NCI-H187 treated with DMSO at 0.1 percent for 48 hours (cell line): ENCODE measurements at places on chromosomes 3 and 15.

GRCh38 chr3:112889357-112889756, 42.7 kb upstream of the CD200R1L start:
- no peak for DNase-seq

GRCh38 chr3:23821858-23822257, 16.1 kb downstream of the UBE2E1 start:
- no peak for DNase-seq

GRCh38 chr15:85805420-85805819, 10.7 kb upstream of the KLHL25 start:
- DNase-seq = no peak

GRCh38 chr3:102106416-102107097, 257.2 kb downstream of the NFKBIZ start:
- no peak for DNase-seq

GRCh38 chr3:23404246-23404645, 201.1 kb downstream of the UBE2E2 start:
- DNase-seq = no peak

GRCh38 chr15:90187257-90187868, 13.8 kb upstream of the SEMA4B start:
- DNase-seq = no peak

- DNase-seq = no peak
Measured at GRCh38 chr3:70832089-70832833, 519.8 kb upstream of the MDFIC2 start.

DNA sequence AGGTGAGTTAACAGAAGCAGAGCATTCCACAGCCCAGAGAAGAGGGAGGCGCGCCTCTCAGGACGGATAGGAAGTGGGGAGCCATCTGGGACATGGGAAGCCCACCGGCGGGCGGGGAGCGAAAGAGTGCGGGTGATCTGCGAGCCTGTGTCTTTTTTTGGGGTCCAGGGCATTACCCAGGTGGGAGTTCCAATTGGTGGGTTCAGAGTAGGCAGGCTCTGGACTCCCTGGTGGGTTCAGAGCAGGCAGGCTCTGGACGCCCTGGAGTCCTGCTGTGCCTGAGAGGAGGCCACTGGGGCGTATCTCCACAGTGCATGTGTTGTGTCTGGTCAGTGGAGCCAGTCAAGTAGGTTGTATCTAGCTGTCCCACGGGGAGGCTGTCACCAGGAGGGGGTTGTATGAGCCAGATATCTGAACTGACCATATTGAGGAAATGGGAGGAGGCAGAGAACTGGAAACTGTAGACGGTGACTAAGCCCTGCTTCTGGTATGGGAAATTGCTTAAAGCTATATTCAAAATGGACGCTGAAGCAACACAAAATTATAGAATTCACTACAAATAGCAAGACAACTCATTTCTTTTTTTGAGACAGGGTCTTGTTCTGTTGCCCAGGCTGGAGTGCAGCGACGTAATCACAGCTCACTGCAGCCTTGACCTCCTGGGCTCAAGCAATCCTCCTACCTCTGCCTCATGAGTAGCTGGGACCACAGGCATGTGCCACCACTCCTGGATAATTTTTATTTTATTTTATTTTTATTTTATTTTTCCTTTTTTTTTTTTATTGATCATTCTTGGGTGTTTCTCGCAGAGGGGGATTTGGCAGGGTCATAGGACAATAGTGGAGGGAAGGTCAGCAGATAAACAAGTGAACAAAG, 34.5 kb upstream of the CHST2 start:
- no peak for DNase-seq

DNA sequence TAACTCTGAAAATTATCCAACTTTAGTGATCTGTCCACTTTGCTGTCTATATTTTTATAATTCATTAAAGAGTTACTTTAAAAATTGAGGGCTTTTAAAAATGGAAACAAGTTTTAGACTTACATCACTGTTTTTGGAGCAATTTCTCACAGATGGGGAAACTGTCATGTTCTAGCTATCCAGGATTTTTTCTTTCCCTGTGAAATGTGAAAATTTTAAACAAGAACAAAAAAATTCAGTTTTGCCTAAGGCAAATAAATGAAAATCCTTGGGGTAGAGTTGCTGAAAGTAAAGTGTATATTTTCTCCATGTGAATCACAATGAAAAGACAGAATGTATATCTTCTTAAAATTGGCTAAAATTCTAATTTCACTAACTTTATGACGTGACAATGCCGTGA, 553.7 kb downstream of the MCTP2 start:
- no peak for DNase-seq

- DNase-seq = no peak
Measured at GRCh38 chr3:162641907-162642306, 1145.3 kb downstream of the OTOL1 start.

DNA sequence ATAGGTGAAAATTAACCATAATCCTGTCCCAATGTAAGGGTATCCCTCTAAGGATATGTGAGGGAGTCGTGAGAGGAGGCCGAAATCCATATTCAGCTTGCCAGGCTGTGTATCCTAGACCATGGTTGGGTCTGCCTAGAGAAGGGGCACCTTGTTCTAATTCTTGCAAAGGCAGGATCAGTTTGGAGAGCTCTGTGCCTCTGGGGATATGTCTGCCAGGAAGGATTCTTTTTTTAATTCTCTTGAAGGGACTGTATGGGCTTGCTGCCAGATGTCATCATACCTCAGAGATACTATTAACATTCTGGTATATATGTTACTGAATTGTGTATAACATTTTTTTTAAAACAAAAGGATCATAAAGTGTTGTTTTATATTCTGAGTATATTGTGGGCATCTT, 2.4 kb downstream of the ATP1B3 start:
- no peak for DNase-seq

DNA sequence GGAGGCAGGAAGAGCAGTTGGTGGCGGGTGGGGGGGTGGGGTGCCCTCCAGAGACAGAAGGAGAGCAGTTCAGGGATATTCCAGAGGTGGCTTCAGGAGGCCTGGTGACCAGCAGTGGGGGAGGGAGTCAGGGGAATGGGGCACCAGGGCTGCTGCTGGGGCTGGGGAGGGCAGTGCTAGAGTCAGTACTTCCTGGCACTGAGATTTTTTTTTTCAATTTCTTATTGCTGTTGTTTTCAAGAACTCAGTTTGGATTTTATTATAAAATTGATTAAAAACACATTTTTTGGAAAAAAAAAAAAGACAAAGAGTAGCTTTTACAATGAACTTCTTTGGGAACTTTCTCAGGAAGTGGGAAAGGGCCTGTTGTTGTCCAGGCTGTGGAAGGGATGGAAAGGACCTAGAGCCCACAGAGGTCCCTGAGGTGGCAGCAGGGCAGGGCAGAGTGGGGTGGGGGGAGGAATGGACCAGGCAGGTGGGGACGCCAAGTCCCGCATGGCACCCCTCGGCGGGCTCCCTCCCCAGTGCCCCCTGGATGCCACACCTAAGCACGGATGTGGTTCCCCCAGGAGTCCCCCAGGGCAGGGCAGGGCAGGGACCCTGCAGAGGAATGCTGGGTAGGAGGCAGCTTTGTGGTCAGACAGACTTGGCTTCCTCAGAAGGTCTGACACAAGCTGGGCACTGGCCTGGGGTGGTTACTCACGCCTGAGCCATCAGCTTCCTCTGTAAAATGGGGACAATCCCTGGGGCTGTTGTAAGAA, 8.5 kb upstream of the ANPEP start:
- DNase-seq = no peak

DNA sequence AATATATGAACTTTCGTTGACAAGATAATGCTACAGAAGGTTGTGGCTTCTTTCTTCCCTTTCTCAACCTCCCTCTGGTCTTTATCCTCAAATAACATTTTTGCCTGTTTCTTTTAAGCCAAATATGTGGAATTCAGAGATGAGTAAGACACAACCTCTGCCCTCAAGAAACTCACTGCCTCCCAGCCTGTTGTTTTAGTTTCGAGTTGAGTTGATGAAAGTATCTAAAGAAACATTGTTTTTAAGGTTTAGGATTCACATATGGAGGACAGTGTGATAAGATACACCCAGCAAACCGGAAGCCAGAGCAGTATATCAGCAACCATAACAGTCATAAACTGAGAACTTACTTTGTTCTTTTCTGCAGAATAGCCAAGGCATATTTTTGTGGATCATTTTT, 218.6 kb downstream of the THSD4 start:
- DNase-seq = no peak

GRCh38 chr3:74722211-74722610, 107.8 kb upstream of the CNTN3 start:
- DNase-seq = no peak

DNA sequence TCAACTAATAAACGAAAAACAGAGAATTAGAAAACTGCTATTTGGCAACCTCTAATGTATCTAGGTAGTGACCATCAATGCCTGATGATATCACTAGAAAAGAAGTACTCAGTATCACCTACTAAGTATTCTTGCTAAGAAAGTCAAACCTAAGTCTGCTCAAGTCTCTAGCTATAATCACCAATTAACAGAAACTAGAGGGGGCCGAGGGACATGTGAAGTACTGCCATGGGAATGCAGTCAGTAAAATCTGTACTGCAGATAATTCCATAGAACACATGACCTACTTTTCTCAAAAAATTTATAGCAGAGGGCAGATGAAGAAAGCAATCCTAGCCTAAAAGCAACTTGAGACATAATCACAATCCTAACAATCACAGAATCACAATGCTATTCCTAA, 51.4 kb downstream of the CPEB1 start:
- DNase-seq = no peak

DNA sequence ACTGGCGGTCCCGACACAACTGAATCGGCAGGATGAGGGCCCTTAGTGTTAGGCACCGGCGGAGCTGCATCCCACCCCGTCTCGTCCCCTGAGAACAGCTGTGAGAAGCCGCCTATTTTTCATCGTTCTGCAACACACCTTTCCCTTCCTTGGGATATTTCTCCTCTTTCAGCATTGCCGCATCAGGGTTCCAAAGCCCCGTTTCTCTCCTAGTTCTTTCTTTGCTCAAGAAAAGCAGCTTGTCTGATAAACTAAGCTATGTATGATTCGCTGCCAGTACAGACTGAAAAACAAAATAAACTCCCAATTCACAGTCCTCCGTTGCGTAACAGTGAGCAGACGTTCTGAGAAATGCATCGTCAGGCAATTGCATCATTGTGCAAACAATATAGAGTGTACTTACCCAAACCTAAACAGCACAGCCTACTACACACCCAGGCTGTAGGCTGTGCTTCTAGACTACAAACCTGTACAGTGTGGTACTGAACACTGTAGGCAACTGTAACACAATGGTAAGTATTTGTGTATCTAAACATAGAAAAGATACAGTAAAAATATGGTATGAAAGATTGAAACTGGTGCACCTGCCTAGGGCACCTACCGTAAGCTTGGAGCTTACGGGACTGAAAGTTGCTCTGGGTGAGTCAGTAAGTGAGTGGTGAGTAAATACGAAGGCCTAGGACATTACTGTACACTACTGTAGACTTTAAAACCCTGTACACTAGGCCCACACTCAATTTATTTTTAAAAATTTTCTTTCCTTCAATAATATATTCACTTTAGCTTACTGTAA, 8.9 kb upstream of the ADAMTS17 start:
- DNase-seq = no peak

- DNase-seq = no peak
Measured at GRCh38 chr3:42119561-42120355, 28.6 kb downstream of the TRAK1 start.

DNA sequence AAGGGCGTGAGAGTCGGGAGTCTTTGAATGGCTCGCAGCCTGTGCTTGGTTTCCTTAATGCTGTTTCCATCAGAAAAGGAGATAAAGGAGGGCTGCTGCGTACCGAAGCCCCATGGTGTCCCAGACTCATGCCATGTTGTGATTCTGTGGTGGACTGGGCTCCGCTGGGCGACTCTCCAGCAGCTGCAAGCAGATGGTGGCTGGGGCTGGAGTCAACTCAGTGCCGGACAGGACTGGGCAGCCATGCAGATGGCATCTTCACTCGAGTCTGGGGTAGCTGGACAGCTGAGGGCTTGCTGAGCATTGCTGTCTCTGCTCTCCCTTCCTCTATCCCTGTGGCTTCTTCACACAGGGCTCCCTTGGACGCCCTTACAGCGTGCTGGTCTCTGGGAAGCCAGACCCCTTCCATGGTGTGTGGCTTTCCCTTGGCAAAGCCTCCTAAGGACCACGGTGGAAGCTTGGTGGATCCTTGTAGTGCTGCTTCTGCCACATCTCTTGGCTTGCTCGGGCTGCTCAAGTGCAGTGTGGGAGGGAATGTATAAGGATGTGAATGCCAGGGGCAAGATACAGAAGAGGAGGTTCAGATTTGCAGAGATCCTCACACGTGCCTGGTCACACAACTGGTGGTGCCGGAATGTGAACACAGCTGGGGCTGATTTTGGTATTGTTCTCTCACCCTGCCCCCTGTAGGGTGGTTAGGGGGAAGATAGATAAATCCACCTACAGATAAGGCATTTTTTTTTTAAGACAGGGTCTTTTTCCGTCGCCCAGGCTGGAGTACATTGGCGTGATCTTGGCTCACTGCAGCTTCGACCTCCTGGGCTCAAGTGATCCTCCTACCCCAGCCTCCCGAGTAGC, 9.0 kb downstream of the NIPA1 start:
- no peak for DNase-seq

DNA sequence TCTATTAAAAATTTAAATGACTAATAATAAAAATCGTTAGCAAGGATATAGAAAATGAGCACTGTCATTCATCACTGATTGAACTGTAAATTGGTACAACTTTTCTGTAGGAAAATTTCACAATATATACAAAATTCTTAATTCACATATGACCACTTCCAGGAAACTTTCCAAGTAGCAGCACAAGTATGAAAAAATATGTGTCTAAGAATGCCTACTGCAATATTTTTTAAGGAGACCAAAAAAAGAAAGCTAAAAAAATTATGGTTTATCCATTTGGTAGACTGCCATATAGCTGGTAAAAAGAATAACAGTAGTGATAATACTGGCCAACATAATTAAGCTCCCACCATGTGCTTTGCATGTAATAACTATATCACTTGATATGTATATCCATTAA, 59.2 kb downstream of the KLHL6 start:
- DNase-seq = no peak

DNA sequence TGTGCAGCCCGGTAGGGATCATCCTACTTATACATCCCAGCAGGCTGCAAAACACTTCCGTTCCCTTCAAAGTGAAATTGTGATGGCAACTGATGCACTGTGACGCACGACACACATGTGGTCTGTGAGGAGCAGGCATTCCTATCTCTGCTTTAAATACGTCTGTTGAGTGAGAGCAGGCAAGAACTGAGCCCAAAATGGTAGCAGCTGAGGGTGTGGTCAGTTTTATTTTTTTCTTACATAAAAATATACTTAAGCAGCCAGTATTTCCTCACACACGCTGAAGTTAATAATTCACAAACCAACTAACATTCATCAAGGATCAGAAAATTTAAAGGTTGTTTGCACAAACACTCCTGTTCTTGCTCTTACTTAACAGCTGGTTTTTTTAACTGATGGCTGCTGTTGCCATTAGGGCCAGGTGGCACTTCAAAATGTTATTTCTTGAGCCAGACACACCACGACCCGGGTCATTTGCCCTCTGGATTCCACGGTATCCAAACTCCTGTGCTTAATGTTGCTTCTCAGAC, 23.9 kb downstream of the LRIG1 start:
- no peak for DNase-seq

GRCh38 chr3:101639280-101639963, 37.5 kb downstream of the ZBTB11 start:
- no peak for DNase-seq

- DNase-seq = no peak
Measured at GRCh38 chr3:56347219-56347871, 120.9 kb downstream of the ERC2 start.

- no peak for DNase-seq
Measured at GRCh38 chr3:63753567-63753966, 65.5 kb upstream of the C3orf49 start.

- no peak for DNase-seq
Measured at GRCh38 chr3:179432021-179432420, 19.2 kb downstream of the GNB4 start.

GRCh38 chr15:42085236-42085605, 9.1 kb downstream of the PLA2G4D start:
- DNase-seq = no peak

- no peak for DNase-seq
Measured at GRCh38 chr15:101489237-101489598, 289 bp downstream of the PCSK6 start.
